ENCODE measurements at places on chromosomes 12 and 14. TPM values are rescaled to one million over a fixed set of nuclear protein-coding genes. Genes with fewer than 3 reads are reported as not detected.

Gene LARP4
- 22.3 TPM for total RNA-seq

Gene SERPINA6
- not detected for total RNA-seq

Gene PACS2
- total RNA-seq: 56.0 TPM

Gene C12orf50
- total RNA-seq: 0.08 TPM

Gene PLEKHH1
- total RNA-seq: not detected

Gene SPTB
- total RNA-seq: 8.4 TPM

Gene GALNT6
- 12.6 TPM for total RNA-seq

Gene EGLN3
- 10.3 TPM for total RNA-seq

Gene KIF5A
- total RNA-seq: 0.63 TPM

Gene SERPINA9
- total RNA-seq: not detected

GRCh38 chr14:90518941-90519256, 122.1 kb downstream of the CALM1 start:
- peak; percentile 42 for DNase-seq
- H3K27ac ChIP-seq: no peak overlapping the region

DNA sequence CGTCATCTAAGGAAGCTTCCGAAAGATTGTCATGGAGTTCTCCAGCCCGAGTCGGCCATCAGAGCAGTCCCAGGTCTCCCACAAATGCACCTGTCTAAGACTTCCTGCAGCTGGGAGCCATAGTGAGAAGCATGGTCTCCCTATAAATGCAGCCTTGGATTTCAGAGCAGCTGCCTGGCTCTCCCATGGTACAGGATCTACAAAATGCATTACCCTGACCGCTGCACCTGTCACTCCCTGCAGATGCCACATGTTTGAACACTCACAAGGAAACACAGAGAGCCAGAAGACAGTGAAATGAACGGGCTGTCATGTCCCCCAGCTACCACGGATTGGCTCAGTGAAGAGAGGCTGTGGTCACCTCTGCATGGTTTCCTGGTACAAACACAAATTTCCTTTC, 702.7 kb downstream of the MED13L start:
- H3K4me1 ChIP-seq: no peaks in the 10 kb centered on the region
- H3K27ac ChIP-seq: no peak overlapping the region
- H3K36me3 ChIP-seq: no peaks in the 10 kb centered on the region
- no peak for DNase-seq
- no peaks in the 10 kb centered on the region for H3K27me3 ChIP-seq

- peaks cover 9% of the 10 kb centered on the region for H3K4me1 ChIP-seq
- H3K27me3 ChIP-seq: peaks cover 63% of the 10 kb centered on the region
- DNase-seq: no peak
- H3K4me3 ChIP-seq: peak overlapping the region; percentile 78
These were observed 717 bp downstream of the PKP2 start for GRCh38 chr12:32895688-32896431.

- H3K36me3 ChIP-seq: peaks cover 3% of the 10 kb centered on the region
- no peak overlapping the region for H3K27ac ChIP-seq
- no peak overlapping the region for H3K4me3 ChIP-seq
- H3K27me3 ChIP-seq: peaks cover 38% of the 10 kb centered on the region
- DNase-seq: no peak
These were observed 82.3 kb downstream of the PUS7L start for GRCh38 chr12:43676183-43676813.

GRCh38 chr14:64720131-64720576, 15.9 kb downstream of the PLEKHG3 start:
- no peaks in the 10 kb centered on the region for H3K36me3 ChIP-seq
- H3K27me3 ChIP-seq: no peaks in the 10 kb centered on the region
- peak overlapping the region; percentile 96 for H3K27ac ChIP-seq
- H3K4me3 ChIP-seq: peak overlapping the region; percentile 28

DNA sequence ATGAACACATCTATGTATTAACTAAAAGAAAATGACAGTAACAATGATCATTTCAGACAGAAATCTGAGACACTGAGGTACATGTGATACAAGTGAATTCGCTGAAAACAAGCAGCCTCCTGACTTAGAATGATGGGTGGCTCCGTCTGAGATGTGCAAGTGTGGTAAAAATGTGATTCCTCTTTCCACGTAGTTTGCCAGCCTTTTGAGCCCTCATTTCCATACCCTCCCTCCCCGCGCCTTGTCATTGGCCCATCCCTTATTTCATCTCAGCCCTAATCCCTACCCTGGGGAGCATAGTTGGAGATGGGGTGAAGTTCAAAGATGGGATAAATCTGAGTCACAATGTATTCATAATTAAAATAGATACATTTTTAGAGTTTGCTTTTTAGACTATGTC, 107.8 kb downstream of the BMP4 start:
- H3K4me1 ChIP-seq: no peaks in the 10 kb centered on the region
- peaks cover 7% of the 10 kb centered on the region for H3K27me3 ChIP-seq
- H3K36me3 ChIP-seq: no peaks in the 10 kb centered on the region
- no peak overlapping the region for H3K4me3 ChIP-seq
- no peak for DNase-seq

- no peak overlapping the region for H3K27ac ChIP-seq
- DNase-seq: no peak
- no peaks in the 10 kb centered on the region for H3K27me3 ChIP-seq
- H3K4me3 ChIP-seq: no peak overlapping the region
These were observed 673.9 kb downstream of the SLC16A7 start for GRCh38 chr12:60269611-60270269.

DNA sequence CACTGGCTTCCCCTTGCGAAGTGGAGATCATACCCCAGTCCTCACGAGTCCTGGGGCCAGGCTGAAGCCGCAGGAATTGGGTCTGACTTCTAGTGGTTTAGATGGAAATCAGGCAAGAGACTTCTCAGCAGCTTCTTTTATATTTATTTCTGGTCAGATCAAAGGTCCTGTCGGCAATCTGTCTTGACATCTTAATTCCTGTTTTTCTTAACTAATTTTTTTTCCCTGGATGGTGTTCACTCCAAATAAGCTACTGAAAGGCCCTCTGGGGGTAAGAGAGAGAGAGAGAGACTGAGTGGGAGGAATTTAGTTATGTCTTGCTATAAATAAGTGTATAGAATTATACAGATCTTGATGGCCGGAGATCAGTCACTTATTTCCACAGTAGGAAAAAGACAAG, 698.7 kb upstream of the TBX3 start:
- H3K27me3 ChIP-seq: no peaks in the 10 kb centered on the region
- no peak overlapping the region for H3K27ac ChIP-seq
- H3K4me3 ChIP-seq: no peak overlapping the region
- H3K36me3 ChIP-seq: no peaks in the 10 kb centered on the region
- H3K4me1 ChIP-seq: no peaks in the 10 kb centered on the region
- no peak for DNase-seq

- peaks cover 4% of the 10 kb centered on the region for H3K4me1 ChIP-seq
- H3K4me3 ChIP-seq: no peak overlapping the region
- no peaks in the 10 kb centered on the region for H3K36me3 ChIP-seq
- H3K27me3 ChIP-seq: peaks cover 24% of the 10 kb centered on the region
- no peak for DNase-seq
These were observed 79.1 kb upstream of the EEA1 start for GRCh38 chr12:93008044-93008778.

GRCh38 chr14:52738409-52738808, 8.4 kb downstream of the STYX start:
- peaks cover 41% of the 10 kb centered on the region for H3K4me1 ChIP-seq
- H3K27ac ChIP-seq: peak overlapping the region; percentile 86
- no peaks in the 10 kb centered on the region for H3K27me3 ChIP-seq
- no peak for DNase-seq
- H3K36me3 ChIP-seq: peaks cover 5% of the 10 kb centered on the region

- no peaks in the 10 kb centered on the region for H3K4me1 ChIP-seq
- H3K36me3 ChIP-seq: no peaks in the 10 kb centered on the region
- H3K27me3 ChIP-seq: no peaks in the 10 kb centered on the region
- no peak overlapping the region for H3K4me3 ChIP-seq
- H3K27ac ChIP-seq: no peak overlapping the region
These were observed 22.0 kb upstream of the MGST1 start for GRCh38 chr12:16325426-16325825.

DNA sequence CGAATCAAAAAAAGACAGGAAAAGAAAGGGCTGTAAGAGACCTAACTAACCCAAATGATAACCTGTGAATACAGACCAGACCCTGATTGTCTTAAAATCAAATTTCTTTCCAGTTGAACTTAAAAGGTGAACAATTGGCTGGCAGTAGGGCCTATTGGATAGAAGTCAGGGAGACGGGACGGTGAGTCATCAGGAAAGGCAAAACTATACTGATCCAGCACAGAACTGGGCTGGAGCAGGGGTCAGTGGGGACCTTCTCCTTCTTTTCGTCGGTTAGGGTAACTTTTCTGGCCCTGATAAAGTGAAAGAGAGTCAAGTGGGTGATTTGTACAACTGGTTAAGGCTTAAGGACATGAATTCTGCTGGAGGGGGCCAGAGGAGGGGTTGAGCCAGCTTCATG, 84.9 kb upstream of the OTX2 start:
- H3K27ac ChIP-seq: no peak overlapping the region
- no peak for DNase-seq
- no peaks in the 10 kb centered on the region for H3K36me3 ChIP-seq
- no peak overlapping the region for H3K4me3 ChIP-seq
- H3K27me3 ChIP-seq: peaks cover 49% of the 10 kb centered on the region

GRCh38 chr14:77908847-77909246, 108.9 kb downstream of the ADCK1 start:
- H3K36me3 ChIP-seq: peaks cover 4% of the 10 kb centered on the region
- H3K4me1 ChIP-seq: peaks cover 10% of the 10 kb centered on the region
- no peak for DNase-seq
- H3K27ac ChIP-seq: no peak overlapping the region
- no peak overlapping the region for H3K4me3 ChIP-seq

- no peak for DNase-seq
- H3K4me1 ChIP-seq: no peaks in the 10 kb centered on the region
- no peak overlapping the region for H3K27ac ChIP-seq
- H3K4me3 ChIP-seq: no peak overlapping the region
These were observed 50.5 kb downstream of the LMNTD1 start for GRCh38 chr12:25502596-25502995.

DNA sequence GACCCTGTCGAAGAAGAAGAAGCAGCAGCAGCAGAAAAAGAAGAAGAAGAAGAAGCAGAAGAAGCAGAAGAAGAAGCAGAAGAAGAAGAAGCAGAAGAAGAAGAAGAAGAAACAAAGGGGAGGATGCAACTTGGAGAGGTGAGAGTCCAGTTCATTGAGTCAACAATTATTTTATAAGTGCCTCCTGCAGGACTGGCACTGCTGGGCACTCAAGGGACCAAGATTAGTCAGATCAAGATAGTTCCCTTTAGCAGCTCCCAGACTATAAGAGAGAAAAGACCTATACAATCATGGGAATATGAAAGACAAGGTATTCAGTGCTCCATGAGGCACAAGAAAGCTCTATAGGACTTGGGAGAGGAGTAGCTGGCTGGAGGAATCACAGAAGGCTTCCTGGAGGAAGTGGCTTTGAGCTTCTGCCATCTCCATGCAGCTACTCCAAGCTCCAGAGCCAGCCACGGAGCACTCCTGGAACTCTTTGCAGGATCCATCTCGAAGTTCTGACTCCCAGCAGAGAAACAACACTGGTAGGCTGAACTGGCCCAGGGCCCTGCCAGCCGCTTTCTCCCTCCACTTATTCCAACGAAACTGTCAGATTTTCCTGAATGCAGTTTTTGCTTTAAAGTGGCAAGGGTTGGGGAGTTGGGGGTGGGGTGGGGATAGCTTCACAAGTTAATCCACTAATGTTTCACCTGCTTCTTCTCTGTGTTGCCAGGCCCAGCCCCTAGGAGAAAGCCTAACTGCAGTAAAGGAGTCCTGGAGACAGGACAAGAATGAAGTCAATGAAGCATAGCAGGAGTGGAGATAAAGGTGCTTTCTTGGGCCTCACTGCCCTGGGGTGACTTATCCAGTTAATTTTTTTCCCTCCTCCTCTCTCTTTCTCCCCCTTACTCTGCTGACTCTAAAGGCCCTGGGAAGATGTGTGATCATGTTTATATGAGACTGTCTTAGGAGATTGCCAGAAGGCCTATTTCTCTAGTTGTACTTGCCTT, 140.1 kb upstream of the PARP11 start:
- H3K36me3 ChIP-seq: no peaks in the 10 kb centered on the region
- no peak overlapping the region for H3K4me3 ChIP-seq
- peak overlapping the region; percentile 60 for H3K27ac ChIP-seq
- peaks cover 2% of the 10 kb centered on the region for H3K4me1 ChIP-seq
- no peak for DNase-seq
- H3K27me3 ChIP-seq: peaks cover 7% of the 10 kb centered on the region

DNA sequence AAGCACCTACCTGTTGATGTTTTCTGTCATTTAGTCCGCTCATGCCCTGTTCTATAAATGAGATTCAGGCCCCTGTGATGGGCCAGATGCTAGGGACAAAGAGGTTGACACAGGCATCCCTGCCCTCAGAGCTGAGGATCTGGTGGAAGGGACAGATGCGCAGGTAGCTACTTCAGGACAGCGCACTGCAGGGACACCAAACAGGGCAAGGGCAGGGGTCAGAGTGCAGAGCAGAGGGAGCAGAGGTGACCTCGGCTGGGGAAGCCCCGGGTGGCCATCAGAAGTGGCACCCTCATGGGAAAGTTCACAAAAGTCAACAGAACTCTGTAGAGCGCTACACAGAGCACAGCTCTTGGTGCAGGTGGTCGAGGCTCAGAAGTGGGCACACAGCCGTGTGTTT, 5.6 kb upstream of the PNMA1 start:
- peaks cover 2% of the 10 kb centered on the region for H3K36me3 ChIP-seq
- no peaks in the 10 kb centered on the region for H3K27me3 ChIP-seq
- no peak for DNase-seq
- H3K4me1 ChIP-seq: peaks cover 7% of the 10 kb centered on the region

DNA sequence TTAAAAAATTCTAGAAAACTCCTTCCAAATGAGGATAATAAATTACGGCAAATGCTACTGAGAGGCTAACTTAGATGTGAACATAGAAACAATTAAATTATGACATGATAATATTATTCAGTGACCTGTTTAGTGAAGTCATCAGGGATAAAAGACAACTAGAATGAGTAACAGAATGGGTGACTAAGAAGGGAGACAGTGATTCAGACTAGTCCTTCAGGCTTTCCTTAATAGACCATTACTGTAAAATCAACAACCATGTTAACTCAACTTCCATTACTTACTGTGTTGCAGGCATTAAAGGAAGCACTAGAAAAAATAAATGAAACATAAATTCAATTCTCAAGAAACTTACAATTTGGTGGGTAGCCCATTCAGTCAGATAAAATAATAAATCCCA, 543.9 kb upstream of the LRFN5 start:
- DNase-seq: no peak
- no peaks in the 10 kb centered on the region for H3K4me1 ChIP-seq
- no peak overlapping the region for H3K27ac ChIP-seq
- H3K4me3 ChIP-seq: no peak overlapping the region
- no peaks in the 10 kb centered on the region for H3K27me3 ChIP-seq
- no peaks in the 10 kb centered on the region for H3K36me3 ChIP-seq

All from T-helper 17 cell (primary cell).